ENCODE measurements at places on chromosomes 6 and 20.

DNA sequence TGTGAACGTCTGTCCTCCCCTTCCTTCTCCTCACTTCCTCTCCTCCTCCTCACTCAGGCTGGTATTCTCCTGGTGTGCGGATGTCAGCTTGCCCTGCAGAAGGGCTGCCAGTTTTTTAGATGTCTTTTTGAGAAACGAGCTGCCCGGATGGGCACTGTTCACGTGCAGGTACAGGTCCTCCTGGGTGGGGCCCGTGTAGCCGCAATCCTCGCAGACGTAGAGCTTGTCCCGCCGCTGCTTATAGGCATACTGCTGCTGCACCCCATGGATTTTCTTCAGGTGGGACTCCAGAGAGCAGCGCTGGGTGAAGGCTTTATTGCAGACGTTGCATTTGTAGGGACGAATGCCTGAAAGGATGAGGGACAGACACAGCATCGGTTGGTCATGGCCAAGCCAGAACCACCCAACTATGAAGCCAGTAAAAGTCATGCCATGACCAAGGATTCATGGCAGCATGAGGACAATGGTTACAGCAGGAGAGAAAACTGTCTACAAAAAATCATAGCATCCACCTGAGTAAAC, 33.0 kb downstream of the OVOL2 start:
- no peak for DNase-seq

DNA sequence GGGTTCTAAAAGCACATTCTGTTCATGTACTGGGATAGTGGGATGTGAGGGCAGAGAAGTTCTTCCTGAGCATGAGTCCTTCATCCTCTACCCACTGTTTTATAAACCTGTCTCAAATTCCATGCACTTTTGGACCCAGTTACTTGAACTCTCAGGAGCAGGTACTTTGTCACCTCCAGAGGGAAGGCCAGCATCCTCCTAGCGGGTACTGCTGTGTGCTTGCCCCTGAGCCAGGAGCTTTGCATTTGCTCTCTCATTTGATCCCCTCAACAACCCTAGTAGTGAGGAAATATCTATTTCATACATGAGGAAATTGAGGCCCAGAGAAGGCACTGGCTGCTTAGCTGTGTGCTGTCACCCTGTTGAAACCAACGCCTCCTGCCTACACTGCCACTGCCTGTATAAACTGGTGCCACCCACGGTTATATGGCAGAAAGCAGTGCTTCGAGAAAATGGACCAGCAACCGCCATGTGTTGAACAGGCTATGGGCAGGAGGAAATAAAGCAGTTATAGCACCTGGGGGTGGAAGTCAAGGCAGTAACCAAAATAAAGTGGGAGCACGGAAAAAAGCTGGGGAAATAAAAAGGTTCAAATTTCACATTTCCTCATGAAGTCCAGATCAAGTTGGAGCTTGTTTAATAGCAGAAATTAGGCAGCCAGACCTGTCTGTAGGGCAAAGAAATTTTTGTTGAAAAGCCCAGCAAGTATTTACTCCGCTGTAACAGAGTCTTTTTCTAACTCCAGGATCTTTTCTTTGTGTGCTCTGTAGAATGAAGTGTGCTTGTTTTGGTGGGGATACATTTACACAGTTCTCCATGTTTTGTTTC, 38.0 kb downstream of the KLHL31 start:
- DNase-seq: no peak

DNA sequence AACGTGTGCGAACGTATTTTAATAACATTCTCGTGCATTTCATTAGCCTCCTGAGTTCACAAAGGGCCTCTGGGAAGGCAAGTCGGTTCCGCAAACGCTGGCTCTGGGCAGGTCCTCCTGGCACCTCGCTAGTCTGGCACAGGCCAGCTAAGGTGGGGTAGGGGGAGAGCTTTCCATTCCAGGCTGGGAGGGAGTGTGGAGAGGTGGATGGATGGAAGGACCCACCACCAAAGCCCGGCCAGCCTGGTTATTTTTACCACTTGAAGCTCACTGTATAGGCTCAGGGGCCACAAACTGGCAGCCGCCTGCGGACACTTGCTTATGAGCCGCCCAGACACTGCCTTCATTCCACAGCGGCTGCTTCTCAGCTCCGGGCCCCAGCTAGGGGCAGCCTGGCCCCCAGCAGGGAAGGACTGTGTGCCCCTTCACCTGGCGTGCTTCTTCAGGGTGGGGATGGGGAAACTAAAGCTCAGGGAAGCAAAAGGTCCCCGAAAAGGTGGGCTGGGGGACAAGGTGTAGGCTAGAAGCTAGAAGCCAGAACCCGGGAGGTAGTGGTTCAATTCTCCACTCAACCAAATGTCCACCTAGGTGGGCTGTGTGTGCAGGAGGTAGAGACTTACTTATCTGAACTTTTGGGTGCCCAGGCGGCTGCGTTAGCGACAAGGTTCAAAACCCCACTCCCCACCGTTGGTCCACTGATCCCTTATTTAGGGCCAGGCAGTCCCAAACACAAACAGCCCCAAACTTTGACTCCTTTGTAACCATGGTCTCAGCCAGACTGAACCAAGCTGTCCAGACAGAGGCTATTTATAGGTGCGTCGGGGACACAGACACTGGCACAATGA, 1.7 kb downstream of the PMEPA1 start:
- no peak for DNase-seq

DNA sequence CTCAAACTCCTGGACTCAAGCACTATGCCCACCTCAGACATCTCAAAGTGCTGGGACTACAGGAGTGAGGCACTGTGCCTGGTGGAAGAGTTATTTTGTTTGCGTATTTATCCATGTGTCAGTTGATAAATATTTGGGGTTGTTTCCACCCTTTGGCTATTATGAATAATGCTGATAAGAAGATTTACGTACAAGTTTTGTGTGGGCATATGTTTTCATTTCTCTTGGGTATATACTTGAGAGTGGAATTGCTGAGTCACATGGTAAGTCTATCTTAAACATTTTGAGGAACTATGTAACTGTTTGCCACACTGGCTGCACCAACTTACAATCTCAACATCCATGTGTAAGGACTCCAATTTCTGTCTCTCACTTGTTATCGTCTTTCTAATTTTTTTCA, 200.3 kb downstream of the RNGTT start:
- no peak for DNase-seq

- no peak for DNase-seq
Observed at GRCh38 chr6:104688283-104688969, 171.3 kb downstream of the HACE1 start.

GRCh38 chr6:53939830-53940229, 145.0 kb downstream of the LRRC1 start:
- no peak for DNase-seq

DNA sequence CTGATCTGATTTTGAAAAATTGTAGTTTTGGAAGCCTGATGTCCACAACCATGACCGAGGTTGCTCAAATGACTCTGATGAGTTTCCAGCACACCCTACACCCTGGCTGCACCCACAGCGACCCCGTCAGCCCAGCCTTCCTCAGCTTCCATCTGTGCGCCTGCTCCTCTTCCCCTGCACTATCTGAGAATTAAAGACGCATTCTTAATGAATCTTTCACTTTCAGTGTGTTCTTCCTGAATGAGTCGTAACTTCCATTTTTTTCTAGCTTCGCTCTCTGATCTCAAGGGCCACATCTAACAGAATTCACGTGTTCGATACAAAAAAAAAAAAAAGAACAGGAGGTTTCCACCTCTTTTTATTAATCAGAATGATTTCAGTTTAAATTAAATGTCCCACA, 21.3 kb upstream of the RREB1 start:
- no peak for DNase-seq

DNA sequence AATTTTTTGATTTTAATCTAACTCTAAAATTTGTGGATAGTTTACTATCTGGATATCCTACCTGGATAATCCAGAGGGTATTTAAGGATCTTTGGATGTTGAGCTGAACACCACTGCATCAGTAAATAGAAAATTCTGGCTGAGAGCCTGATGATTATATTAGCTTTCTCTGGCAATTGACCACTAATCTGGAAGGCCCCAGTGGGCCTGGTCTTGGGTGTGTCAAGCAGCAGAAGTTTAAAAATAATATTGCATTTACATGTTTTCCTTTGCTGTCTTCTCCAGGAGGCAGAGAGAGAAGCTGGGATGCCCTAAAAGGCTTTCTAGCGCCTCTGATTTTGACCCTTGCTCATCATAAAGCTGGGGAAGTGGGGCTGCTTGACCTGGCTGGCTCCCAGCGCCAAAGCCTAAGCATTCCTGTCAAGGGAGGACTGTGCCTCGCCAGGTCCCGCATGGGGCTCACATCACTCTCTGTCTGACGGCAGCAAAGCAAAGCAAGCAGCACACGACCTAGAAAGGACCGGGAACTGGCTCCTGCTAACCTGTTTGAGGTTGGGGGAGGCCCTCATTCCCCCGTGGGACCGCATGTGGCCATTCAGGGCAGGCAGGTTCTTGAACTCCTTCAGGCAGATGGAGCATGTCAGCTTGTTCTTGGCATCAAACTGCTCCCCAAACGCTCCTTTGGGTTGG, 46.6 kb upstream of the MRPS10 start:
- no peak for DNase-seq

DNA sequence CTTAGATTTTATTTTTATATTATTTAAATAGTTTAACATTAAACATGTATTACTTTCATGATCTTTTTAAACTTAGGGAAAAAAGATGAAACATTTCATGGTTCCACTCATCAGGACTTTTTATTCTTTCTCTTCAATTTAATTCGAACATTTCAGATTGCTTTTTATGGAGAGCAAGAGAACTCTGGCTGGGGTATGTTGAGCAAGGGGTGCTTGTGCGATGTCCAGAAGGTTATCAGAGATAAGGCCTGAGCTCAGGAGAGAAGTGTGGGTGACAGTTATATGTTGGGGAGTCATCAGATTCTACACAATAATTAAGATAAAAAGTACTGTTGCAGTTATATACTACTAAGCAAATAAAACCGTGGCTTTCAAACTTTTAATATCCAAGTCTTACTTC, 37.5 kb downstream of the FKBP5 start:
- DNase-seq: no peak

DNA sequence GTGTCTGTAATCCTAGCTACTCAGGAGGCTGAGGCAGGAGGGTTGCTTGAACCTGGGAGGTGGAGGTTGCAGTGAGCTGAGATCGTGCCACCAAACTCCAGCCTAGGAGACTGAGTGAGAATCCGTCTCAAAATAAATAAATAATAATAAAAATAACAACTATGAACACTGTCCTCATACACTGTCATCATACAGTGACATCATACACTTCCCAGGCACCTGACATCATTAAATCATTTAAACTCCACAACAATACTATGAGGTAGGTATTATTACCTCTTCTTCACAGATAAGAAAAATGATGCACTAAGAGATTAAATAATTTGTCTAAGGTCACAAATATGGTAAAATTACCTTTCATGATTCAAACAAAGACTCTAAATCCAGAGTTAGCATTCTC, 200.9 kb upstream of the RUNX2 start:
- DNase-seq: no peak

DNA sequence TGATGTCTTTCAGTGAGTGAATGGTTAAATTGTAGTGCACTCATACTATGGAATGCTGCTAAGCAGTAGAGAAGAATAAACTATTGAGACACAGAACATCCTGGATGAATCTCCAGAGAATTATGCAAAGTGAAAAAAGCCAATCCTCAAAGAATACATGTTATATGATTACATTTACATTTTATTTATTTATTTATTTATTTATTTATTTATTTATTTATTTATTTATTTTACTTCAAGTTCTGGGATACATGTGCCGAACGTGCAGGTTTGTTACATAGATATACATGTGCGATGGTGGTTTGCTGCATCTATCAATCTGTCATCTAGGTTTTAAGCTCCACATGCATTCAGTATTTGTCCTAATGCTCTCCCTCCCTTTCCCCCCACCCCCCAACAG, 175.8 kb upstream of the VGLL2 start:
- DNase-seq: no peak

GRCh38 chr6:906920-907319, 214.0 kb upstream of the EXOC2 start:
- DNase-seq: no peak

GRCh38 chr6:167882244-167882643, 55.5 kb downstream of the AFDN start:
- DNase-seq: no peak

- DNase-seq: no peak
Observed at GRCh38 chr6:151993364-151993763, 185.9 kb downstream of the ESR1 start.

DNA sequence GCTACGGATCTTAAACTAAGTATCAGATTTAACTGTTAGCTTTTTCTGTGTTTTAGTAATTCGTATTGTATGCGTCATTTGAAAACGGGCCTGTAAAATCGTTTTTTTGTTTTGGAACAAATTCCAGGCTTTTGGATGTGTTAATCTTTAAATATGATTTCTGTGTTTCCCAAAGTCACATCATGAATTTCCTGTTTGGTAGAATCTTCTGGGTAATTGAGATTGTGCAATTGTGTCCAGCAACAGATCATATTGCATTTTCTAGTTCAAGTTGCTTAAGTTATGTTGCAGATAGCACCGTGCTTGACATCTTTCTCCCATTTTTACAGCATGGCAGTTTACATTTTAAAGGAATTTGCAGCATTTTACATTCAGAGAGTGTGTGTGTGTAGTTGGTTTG, 1.9 kb downstream of the MAPK14 start:
- no peak for DNase-seq

DNA sequence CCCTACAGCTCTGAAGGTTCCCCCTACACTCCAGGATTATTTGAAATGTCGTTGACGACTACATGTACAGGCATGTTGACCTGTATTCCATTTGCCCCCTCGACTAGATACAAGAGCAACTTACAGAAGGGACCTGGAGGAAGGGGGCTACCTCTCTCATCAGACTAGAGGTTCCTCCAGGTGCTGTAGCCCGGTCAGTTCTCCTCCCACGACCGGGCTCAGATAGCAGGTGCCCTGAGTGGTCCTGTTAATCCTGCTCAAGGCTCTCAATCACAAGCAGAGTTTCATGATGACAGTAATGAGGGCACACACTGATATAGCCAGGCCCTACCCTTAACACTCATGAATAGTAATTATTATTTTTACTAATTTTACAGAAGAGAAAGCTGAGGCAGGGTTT, 36.5 kb downstream of the KCNK5 start:
- DNase-seq: no peak

DNA sequence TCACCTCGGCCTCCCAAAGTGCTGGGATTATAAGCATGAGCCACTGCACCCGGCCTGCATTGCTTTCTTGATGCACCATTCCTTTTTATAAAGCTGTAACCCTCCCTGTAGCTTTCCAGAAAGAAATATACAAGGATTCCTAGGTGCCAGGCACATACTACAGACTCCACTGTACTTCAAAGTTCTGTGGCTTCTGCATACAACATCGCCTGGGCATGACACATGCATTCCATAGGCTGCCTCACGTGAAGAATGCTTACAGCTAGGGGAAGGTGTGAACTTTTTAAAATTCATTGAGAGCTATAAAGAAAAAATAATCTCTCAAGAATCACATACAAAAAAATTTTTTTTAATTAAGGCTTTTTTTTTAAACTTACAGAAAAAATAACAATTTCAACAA, 50.2 kb downstream of the TRAM2 start:
- no peak for DNase-seq

- no peak for DNase-seq
Observed at GRCh38 chr20:51139891-51140290, 117.0 kb upstream of the KCNG1 start.

- no peak for DNase-seq
Observed at GRCh38 chr6:96792561-96793190, 44.6 kb downstream of the GPR63 start.
